Suppressor macrophage (primary cell): ENCODE measurements at places on chromosomes 4 and X.

GRCh38 chr4:59904331-59904730 is 1295.8 kb upstream of the ADGRL3 start:
- DNase-seq, result no peak

- DNase-seq, result peak; percentile 59
Measured at GRCh38 chrX:17030092-17030491, 83.6 kb downstream of the REPS2 start.

DNA sequence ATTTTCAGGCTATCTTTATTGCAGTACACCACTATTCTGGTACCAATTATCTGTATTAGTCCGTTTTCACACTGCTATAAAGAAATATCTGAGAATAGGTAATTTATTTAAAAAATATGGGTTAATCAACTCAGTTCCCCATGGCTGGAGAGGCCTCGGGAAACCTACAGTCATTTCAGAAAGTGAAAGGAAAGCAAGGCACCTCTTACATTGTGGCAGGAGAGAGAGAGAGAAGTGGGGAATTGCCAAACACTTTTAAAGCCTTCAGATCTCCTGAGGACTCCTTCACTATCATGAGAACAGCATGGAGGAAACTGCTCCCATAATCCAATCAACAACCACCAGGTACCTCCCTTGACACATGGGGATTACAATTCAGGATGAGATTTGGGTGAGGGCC is 54.7 kb downstream of the AMER1 start:
- DNase-seq, result no peak

- DNase-seq, result peak; percentile 39
Measured at GRCh38 chrX:129553619-129554288, 13.7 kb downstream of the OCRL start.

- peak; percentile 60 for DNase-seq
Measured at GRCh38 chr4:158667651-158668198, 4.0 kb downstream of the C4orf46 start.
